Left cardiac atrium (tissue), 4 donors: ENCODE measurements at places on chromosomes 12 and 14. TPM values are rescaled to one million over a fixed set of nuclear protein-coding genes. Genes with fewer than 3 reads are reported as not detected.

GRCh38 chr12:28993720-28994119, 155.4 kb upstream of the FAR2 start:
- DNase-seq: no peak

DNA sequence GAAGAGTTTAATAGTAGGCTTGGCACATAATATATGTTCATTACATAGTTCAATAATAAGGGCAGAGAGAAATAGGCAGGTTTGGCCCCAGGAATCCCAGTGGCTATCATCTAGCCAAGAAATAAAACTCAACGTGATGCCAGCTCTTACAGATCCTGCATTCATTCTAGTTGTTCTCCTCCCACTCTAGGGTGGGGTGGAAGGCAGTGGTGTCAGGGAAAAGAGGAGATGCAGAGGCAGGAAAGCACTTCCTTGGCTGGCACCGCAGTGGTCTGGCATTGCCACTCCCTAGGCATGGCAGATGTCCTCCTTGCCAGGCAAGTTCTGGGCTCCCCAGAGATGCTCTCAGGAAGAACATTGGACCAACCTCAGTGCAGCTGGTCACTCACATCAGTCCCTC, 383.6 kb downstream of the GRIN2B start:
- no peak for DNase-seq

- DNase-seq: no peak
Measured at GRCh38 chr12:61490526-61491498, 769.4 kb upstream of the USP15 start.

DNA sequence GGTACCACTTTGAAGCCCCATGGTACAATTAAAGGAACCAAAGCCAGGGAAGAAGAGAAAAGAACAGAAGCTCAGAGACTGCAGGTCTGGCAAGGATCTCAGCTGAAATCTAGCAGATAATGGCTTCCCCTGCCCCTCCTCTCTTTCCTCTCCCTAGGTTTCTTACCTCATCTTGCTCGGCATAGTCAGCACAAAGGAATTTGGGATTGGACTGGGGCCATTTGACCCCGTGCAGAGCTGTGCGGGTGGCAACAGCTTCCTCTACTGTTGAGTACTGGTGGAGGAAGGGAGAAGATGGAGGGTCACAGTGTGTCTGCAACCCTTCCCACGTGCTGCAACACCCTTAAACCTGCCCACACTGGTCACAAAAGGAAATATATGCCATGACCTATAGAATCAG, 4.7 kb upstream of the CDH24 start:
- DNase-seq: peak; percentile 68

GRCh38 chr12:13727707-13728195, 253.7 kb downstream of the GRIN2B start:
- no peak for DNase-seq

DNA sequence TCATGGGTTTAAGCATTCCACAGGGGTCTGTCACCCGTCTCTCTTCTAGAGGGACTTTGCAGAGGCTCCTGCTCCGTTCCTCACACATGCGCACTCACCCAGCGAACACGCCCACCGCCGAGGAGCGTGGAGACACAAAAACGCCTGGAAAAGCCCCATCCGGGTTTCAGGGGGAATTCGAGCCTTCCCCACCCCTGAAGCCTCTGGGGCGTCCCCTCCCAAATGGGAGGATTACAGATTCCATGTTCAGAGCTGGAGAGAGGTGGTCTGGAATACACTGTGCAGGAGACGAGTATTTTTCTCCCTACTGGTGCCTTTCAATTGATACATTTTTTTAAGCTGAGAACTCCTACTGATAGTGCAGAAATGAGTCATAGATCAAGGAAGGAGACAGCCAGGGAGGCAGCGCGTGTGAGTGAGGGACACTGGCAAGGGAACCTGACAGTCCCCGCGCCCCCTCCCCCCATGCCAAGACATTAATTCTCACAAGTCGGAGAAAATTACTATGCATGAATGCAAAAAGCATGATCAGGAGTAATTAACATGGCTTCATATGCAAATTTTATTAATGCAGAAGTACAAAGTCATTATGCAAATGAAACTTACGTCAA, 36.9 kb downstream of the BCL11B start:
- DNase-seq: no peak

PPFIBP1 gene
- 92.7 TPM for total RNA-seq

KRT85 gene
- total RNA-seq: not detected

ENTPD5 gene
- total RNA-seq: 8.2 TPM

TMEM132C gene
- 12.8 TPM for total RNA-seq

POTEG gene
- total RNA-seq: not detected

TAS2R10 gene
- total RNA-seq: 0.55 TPM
